ENCODE measurements at places on chromosomes 4 and X.

DNA sequence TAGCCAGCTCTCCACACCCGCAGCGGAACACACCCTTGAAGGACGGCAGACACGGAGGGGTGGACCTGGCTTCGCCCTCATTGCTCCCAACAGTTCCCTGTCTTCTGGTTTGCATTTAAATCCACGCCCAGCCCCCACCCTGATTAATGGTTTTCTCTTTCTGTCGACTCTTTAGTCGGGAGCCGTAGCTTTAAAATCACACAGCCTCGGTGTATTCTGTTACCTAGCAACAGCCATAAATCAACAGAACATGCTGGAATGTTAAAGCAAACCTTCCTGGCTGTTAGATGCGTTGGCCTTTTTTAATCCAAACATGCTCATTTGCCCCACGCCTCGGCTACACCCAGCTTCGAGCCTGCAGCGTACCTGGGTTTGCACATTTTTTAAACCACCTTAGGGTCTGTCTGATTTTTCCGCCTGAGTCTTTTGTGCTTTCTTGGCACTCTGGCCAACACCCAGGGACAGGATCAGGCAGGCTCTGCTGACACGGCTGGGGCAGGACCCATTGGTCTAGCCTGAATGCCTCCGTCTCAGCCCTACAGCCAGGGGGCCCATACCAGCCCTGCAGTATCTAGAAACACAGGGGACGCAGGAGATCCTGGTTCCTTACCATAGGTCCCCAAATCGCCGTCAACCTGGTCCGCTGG, 21.4 kb upstream of the PPP2R2C start:
- DNase-seq: no peak

GRCh38 chr4:102341201-102341600, 4.1 kb downstream of the SLC39A8 start:
- DNase-seq: no peak

DNA sequence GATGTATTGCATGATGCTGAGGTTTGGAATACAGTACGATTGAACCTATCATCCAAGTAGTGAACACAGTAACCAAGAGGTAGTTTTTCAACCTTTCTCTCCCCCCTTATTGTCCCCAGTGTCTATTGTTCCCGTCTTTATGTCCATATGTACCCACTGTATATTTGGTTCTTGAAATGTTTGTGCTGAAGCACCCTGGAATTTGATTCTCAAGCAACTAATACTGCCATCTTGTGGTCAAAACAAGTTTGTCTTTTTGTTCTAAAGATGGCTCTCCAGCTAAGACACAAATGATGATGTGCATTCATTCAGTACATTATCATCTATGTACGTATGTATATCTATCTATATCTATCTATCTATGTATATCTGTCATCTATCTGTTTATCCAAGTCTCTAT, 33.5 kb upstream of the DCX start:
- DNase-seq: no peak

GRCh38 chrX:17737986-17738713, 857 bp downstream of the SCML1 start:
- peak; percentile 5 for DNase-seq

GRCh38 chr4:83552924-83553323, 17.0 kb downstream of the GPAT3 start:
- DNase-seq: no peak

DNA sequence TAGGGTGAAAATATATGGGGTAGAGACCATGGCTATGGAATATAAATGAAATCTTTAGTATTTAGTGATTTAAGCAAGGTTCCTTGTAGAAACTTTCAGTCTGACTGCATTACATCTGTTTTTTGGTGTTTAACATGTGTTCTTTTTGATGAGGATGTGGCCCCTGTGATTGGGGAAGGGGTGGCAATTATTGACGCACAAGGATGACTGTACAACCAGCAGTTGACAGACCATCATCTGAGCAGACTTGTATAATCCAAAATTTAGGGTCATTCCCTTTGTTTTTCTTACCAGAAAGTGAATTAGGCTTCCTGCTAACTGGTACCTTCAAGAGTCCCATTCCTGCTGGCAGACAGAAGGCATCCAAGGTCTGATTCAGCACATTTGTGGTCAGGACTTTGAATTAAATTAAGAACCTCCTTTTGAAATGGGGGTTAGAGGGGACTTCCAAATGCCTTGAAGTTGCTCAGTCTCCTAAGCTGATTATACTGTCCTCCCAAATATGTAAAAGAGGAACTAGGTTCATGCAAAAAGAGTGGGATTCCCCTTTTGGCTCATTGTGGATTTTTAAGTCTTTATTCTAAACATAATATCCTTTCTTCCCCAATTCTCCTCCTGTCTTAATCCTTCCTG, 112.4 kb upstream of the CXCL13 start:
- no peak for DNase-seq

GRCh38 chr4:185323606-185324005, 72.1 kb downstream of the LRP2BP start:
- DNase-seq: no peak
